MV-4-11 (cell line): ENCODE measurements at places on chromosomes 2 and 18.

- peak; percentile 82 for DNase-seq
Measured at GRCh38 chr2:46369783-46370182, 72.6 kb downstream of the EPAS1 start.

DNA sequence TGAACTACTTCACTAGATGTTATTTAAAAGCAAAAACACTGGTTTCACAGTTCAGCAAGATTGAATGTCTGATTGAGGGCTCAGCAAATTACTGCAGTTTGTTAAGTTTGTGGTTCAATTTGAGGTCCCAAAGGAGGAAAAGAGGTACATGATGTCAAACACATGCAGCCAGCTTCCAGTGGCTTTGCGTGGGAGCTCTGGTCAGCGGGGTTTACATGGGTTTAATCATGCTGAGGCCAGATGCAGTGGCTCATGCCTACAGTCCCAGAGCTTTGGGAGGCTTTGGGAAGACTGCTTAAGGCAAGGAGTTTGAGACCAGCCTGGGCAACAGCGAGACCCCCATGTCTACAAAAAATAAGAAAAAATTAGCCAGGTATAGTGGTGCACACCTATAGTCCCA, 111.5 kb downstream of the MAPK4 start:
- DNase-seq: peak; percentile 22

- DNase-seq: no peak
Measured at GRCh38 chr2:139721411-139721995, 941.3 kb upstream of the NXPH2 start.

- no peak for DNase-seq
Measured at GRCh38 chr2:191693778-191694177, 15.8 kb downstream of the NABP1 start.

- DNase-seq: no peak
Measured at GRCh38 chr2:11652553-11652952, 17.4 kb downstream of the NTSR2 start.

DNA sequence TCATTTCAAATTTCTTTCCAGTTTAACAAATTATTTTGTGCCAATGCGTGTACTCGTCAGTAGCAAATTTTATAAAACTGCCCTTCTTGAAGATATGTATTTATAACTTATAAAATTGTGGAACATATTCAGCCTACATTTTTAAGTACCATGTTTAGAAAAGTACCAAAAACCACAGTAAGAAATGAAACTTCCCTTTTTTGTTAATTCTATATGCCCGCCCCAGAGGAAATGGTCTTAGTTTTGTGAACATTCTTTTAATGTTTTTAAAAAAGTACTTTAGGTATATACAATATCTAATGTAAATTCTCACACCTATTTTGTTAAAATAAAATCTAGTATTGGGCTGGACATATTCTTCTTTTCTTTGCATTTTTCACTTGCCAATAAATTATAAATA, 1.2 kb downstream of the UGT1A9 start:
- DNase-seq: peak; percentile 40

GRCh38 chr18:39872651-39873050, 2082.4 kb upstream of the PIK3C3 start:
- no peak for DNase-seq

GRCh38 chr2:112640800-112641675, 4.7 kb upstream of the SLC20A1 start:
- DNase-seq: peak; percentile 25

DNA sequence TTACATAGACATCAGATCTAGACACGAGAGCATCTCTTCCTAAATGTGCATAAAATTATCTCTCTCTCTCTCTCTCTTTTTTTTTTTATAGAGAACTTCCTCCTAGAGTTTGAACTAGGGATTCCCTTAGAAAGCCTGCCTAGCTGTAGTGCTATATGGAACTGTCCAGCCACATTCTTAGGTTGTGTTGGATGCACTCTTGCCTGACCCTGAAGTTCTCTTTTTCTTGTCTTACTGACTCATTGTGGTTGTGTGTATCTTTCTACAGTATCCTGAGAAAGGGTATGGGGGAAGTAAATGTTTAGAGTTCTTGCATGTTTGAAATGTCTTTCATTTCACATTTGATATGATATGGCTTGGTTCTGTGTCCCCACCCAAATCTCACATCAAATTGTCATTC, 368.2 kb downstream of the CDH2 start:
- peak; percentile 82 for DNase-seq
